A375 (cell line): ENCODE measurements at places on chromosomes 2 and 18. TPM values are rescaled to one million over a fixed set of nuclear protein-coding genes. Genes with fewer than 3 reads are reported as not detected.

The FEV gene
- total RNA-seq: not detected in 2 replicates

The PRLH gene
- not detected in 2 replicates for total RNA-seq

The CELF4 gene
- total RNA-seq: not detected in 2 replicates

The RAB11FIP5 gene
- total RNA-seq: 14.5 and 14.9 TPM in 2 replicates

The LRRTM1 gene
- not detected in 2 replicates for total RNA-seq

The XIRP2 gene
- total RNA-seq: 0.08 TPM in 1 of 2 replicates, not detected in the other

The CPS1 gene
- total RNA-seq: 11.1 and 11.3 TPM in 2 replicates

The VIT gene
- total RNA-seq: 0.50 and 0.98 TPM in 2 replicates

The FAM124B gene
- not detected in 2 replicates for total RNA-seq

The MTCL1 gene
- total RNA-seq: 11.6 and 11.9 TPM in 2 replicates

The MARCO gene
- not detected in 2 replicates for total RNA-seq

The SERPINB4 gene
- not detected in 2 replicates for total RNA-seq

The TRIM43 gene
- 0.29 TPM in 1 of 2 replicates, not detected in the other for total RNA-seq

The CRYGD gene
- total RNA-seq: not detected in 2 replicates

The LDLRAD4 gene
- total RNA-seq: under 0.01 and 1.6 TPM in 2 replicates

The OTOS gene
- total RNA-seq: not detected in 2 replicates

The ERBB4 gene
- total RNA-seq: 0.03 and 0.08 TPM in 2 replicates

The IL36G gene
- total RNA-seq: not detected in 2 replicates

The MDH1B gene
- 0.26 and 0.93 TPM in 2 replicates for total RNA-seq

The HOXD10 gene
- total RNA-seq: 0.80 and 1.9 TPM in 2 replicates

The MAP2 gene
- 2.9 and 3.5 TPM in 2 replicates for total RNA-seq

The SATB2 gene
- total RNA-seq: 7.9 and 9.3 TPM in 2 replicates

The CCDC93 gene
- 8.8 and 11.0 TPM in 2 replicates for total RNA-seq

The SPATA3 gene
- not detected in 2 replicates for total RNA-seq

The ST8SIA3 gene
- not detected in 2 replicates for total RNA-seq

The ARHGEF33 gene
- total RNA-seq: not detected in 2 replicates

The NYAP2 gene
- not detected in 2 replicates for total RNA-seq

The KLF7 gene
- 5.6 and 9.3 TPM in 2 replicates for total RNA-seq

The G6PC2 gene
- not detected in 2 replicates for total RNA-seq

The PMAIP1 gene
- 61.3 and 72.1 TPM in 2 replicates for total RNA-seq

The ITPRIPL1 gene
- 10.1 and 11.2 TPM in 2 replicates for total RNA-seq

The TEX44 gene
- total RNA-seq: not detected in 2 replicates

The EMX1 gene
- total RNA-seq: not detected in 2 replicates

The ABHD1 gene
- total RNA-seq: 0.30 and 0.53 TPM in 2 replicates

The GNLY gene
- not detected in 2 replicates for total RNA-seq

The BOK gene
- 5.1 and 8.0 TPM in 2 replicates for total RNA-seq

The CABYR gene
- total RNA-seq: 4.1 and 4.5 TPM in 2 replicates

The STARD7 gene
- total RNA-seq: 66.6 and 73.0 TPM in 2 replicates

The DAPL1 gene
- total RNA-seq: not detected in 2 replicates

The PTRHD1 gene
- 52.3 and 56.4 TPM in 2 replicates for total RNA-seq

The RANBP2 gene
- 26.0 and 33.7 TPM in 2 replicates for total RNA-seq

The TPO gene
- not detected in 2 replicates for total RNA-seq

The FBLN7 gene
- total RNA-seq: 0.11 and 0.21 TPM in 2 replicates

The UGT1A6 gene
- not detected in 2 replicates for total RNA-seq

The C2orf76 gene
- total RNA-seq: 1.7 and 7.7 TPM in 2 replicates

The RAB6C gene
- total RNA-seq: 0.05 TPM in 1 of 2 replicates, not detected in the other

The PPP1R1C gene
- total RNA-seq: 4.2 and 4.6 TPM in 2 replicates

The HAAO gene
- total RNA-seq: not detected in 2 replicates

The METTL21A gene
- 13.5 and 16.7 TPM in 2 replicates for total RNA-seq

The ZNF521 gene
- total RNA-seq: 10.4 and 12.2 TPM in 2 replicates

The ANKRD44 gene
- 5.2 and 18.2 TPM in 2 replicates for total RNA-seq

The ABCB11 gene
- total RNA-seq: not detected in 2 replicates

The ACMSD gene
- total RNA-seq: not detected in 2 replicates

The SERPINB7 gene
- 2.8 and 4.8 TPM in 2 replicates for total RNA-seq

The ADD2 gene
- 11.0 and 20.1 TPM in 2 replicates for total RNA-seq

The MOGAT1 gene
- total RNA-seq: not detected in 2 replicates

The COL3A1 gene
- total RNA-seq: not detected in 2 replicates

The SH3RF3 gene
- 7.6 and 8.6 TPM in 2 replicates for total RNA-seq

The UGT1A5 gene
- not detected in 2 replicates for total RNA-seq
